ENCODE measurements at places on chromosomes 12 and 14. TPM values are rescaled to one million over a fixed set of nuclear protein-coding genes. Genes with fewer than 3 reads are reported as not detected.

The ADAM21 gene
- 1.0 TPM for polyA plus RNA-seq

The ATXN2 gene
- polyA plus RNA-seq: 17.2 TPM

The CLEC4D gene
- not detected for polyA plus RNA-seq

The GPR65 gene
- 0.18 TPM for polyA plus RNA-seq

The FSCB gene
- polyA plus RNA-seq: not detected
